Right lung (tissue), 10 donors: ENCODE measurements at places on chromosomes 13 and 19.

DNA sequence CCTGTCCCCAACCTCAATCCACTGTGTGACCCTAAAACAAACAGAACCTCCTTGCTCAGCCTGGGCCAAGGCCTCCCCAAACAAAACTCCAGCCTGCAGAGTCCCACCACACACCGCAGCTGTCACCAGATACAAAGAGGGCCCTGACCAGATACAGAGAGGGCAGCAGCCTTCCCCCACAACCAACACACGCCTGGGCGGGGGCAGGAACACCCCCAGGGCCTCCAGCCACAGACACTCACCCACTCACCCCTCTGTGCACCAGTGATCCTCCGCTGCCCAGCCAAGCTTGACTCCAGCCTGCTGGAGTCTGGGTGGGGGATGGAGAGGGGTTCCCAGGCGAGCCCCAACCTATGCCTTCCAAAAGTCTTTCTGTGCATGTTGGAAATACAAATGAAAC, 5.9 kb upstream of the CIRBP start:
- DNase-seq = no peak

DNA sequence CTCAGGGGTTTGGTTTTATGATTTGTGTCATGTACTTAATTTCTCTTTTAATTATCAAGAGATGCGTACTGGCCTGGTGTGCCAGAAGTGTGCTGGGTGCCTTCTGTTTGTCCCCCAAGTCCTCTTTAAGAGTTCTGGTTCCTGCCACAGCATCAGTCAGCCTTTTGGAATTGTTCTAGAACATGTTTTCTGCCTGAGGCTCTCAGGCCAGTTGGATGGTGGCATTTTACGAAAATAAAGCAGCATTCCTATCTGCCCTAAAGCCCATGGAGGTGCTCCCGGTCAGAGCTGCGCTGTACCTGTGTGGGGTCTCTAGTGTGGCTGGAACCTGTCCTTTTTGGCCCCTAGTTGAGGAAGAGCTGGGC, 54.1 kb downstream of the TSSK6 start:
- DNase-seq = no peak

- no peak for DNase-seq
Measured at GRCh38 chr19:6217752-6218334, 61.9 kb downstream of the MLLT1 start.

- DNase-seq = peak; percentile 63
Measured at GRCh38 chr19:40650749-40651305, 39.6 kb downstream of the NUMBL start.

DNA sequence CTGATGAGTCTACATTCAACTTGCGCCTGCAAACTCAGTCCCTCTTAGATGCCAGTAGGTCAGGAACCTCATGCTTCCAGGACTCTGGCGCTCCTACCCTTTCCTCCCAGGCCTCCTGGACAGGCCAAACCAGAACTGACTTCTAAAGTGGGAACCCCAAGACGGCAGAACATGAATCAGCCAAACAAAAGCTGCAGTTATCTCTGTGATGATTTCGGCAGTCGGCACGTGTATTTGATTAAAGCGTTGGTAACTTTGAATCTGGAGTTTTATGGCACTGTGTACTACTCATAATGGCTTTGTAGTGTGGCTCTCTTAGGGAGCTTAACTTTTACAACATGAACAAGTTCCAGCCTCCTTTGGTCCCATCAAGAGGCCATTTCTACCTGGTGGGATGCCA, 13.7 kb downstream of the ACTN4 start:
- no peak for DNase-seq

- no peak for DNase-seq
Measured at GRCh38 chr19:54434873-54435214, 14.2 kb upstream of the LENG8 start.

DNA sequence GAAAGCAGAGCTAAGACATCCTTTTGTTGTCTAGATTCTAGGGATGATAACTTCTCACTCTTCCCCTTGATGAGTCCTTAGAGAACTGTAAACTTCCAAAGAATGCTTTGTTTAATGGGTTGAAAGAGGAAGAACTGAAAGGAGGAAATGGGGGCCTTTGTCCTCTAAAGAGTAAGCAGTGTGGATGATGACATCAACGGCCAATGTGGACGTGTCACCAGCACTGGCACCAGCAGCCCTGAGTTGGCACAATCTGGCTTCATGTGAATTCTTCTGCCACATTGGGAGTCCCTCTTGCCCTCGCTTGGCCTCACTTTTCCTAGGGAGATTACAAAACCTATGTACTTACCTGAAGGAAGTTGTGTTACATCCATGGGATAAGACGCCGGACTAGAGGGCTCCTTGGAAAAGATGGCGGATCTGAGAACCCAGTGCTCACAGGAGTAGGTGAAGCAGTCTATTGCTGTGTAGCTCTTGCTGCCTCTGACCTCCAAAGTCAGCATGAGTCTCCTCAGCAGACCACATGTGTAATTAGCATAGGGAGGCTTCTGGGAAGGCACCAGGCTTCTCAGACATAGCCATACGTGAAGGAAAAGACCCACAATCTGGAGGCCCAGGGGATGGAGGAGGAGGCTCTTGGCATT, 62.8 kb downstream of the RGCC start:
- no peak for DNase-seq

GRCh38 chr13:40456979-40457553, 209.4 kb downstream of the FOXO1 start:
- DNase-seq = no peak

DNA sequence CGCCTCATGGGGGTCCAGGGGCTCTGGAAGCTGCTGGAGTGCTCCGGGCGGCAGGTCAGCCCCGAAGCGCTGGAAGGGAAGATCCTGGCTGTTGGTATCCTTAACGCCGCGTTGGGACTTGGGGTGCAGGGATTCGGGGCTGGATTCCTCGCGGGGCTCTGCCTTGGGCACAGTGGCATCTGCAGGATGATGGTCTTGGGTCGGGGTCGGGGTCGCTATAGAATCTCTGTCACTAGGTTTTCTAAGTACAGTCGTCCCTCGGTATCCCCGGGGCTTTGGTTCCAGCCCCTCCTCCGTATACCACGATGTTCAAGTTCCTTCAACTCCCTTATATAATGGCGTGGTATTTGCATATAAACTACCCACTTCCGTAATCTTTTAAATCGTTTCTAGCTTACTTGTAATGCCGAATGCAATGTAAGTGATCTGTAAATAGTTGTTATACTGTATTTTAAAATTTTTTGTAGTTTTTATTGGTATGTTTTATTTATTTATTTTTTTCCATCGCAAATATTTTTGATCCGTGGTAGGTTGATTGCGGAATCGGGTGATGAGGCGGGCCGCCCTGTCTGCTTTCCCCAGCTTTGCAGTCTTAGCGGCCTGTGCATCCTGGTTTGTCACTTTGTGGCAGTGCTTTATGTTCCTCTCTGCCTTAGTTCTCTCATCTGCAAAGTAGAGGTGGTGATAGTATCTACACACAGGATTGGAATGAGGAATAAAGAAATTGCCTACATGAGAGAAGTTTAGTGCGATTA, 606 bp downstream of the ERCC5 start:
- peak; percentile 30 for DNase-seq

GRCh38 chr19:42057846-42058245, 12.2 kb downstream of the GRIK5 start:
- DNase-seq = no peak

GRCh38 chr19:33436360-33437345, 63.1 kb downstream of the CEBPG start:
- DNase-seq = no peak

DNA sequence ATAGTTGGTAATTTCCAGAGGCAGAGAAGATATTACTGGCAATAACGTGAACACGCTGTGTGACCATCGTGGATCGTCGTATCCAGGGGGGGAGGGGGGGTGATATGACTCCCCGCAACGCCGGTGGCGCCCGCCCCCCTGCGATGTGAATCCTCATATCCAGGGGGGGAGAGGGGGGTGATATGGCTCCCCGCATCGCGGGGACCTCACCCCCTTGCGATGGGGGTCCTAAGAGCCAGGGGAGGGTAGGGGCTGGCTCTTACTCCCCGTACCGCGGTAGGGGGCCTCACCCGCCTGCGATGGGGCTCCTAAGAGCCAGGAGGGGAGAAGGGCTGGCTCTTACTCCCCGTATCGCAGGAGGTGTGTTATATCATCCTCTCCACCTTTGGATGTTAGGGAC, 31.3 kb upstream of the RGCC start:
- no peak for DNase-seq

DNA sequence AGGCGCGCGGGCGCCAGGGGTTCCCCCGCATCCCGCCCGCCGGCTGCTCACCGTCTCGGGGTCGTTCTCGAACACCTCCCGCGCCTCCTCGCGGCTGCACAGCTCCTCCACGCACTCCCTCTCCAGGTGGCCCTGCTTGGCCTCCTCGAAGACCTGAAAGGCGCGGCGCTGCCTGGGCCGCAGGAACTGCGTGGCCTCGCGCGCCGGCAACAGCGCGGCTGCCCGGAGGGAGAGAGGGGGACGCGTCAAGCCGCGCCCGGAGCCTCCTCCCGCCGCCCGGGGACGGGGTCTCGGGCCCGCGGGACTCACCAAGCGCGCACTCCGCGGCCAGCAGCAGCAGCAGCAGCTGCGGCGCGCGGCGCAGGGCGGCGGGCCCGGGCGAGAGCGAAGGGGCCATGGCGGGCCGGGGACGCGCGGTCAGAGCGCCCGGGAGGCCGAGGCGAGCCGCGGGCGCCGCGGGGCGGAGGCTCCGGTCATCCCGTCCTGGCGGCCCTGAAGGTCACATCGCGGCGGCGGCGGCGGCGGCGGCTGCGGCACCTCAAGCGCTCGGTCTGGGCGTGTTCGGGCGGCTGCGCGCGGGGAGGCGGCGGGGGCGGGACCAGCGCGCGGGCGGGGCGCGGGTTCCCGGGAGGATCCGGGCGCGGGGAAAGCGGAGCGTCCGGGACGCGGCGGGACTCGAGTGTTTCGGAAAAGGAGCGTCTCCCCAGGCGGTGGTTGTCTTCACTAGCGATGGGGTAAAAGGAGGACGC, at the start of gene GAS6:
GAS6 (minus strand) TSS at position 553 of the 749 bp plus-strand sequence; CDS start at position 397, 156 bp downstream.
- no peak for DNase-seq
